ENCODE measurements at places on chromosomes 3 and 15.

DNA sequence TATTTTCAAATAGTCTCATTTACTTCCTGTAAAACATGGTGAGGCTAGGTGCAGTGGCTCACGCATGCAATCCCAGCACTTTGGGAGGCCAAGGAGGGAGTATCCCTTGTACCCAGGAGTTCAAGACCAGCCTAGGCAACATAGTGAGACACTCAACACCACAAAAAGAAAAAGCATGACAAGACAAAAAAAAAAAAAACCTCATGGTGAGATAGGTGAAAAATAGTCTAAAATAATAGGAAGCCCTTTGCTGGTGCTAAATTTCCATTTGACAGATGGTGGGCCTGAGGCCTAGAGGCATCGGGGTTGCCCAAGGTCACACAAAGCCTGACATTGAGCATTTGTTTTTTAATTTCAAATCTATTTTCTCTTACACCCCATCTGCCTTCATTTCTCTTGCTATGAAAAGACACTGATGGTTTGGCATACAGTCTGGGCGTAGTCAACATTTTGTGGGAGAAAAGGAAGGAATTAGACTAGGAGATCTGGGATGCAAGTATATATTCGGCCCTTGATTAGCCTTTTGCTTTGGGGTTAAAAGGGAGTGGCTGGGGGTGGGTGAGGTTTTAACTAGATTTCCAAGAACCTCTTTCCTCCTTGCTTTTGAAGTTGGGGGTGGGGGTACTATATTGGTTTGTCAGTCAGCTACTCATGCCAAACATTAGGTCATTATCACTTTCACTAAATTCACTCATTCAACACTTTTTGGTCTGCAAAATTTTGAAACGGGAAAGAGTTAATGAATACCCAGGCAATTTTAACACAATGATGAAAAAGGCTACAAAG is 11.3 kb downstream of the RAB8B start:
- no peak for DNase-seq

GRCh38 chr3:71442652-71443042 is 140.9 kb downstream of the FOXP1 start:
- DNase-seq: no peak

DNA sequence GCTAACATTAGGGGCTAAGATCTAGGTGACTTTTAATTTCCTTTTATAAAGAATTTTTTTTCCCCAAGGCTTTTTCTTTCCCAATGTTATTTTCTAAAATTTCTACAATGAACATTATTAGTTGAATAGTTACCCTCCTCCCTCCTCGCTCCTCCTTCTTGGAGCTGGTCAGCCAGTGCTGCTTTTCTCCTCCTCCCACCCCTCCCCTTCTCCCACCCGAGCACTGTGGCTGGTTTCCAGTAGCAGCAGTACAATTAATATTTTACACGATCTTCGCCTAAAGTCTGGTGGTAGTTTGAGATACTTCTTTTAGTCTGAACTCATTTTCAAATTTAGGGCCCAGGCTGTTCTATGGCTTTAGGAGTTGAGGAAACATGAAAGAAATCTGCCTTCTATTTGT is 41.6 kb downstream of the EEFSEC start:
- no peak for DNase-seq

DNA sequence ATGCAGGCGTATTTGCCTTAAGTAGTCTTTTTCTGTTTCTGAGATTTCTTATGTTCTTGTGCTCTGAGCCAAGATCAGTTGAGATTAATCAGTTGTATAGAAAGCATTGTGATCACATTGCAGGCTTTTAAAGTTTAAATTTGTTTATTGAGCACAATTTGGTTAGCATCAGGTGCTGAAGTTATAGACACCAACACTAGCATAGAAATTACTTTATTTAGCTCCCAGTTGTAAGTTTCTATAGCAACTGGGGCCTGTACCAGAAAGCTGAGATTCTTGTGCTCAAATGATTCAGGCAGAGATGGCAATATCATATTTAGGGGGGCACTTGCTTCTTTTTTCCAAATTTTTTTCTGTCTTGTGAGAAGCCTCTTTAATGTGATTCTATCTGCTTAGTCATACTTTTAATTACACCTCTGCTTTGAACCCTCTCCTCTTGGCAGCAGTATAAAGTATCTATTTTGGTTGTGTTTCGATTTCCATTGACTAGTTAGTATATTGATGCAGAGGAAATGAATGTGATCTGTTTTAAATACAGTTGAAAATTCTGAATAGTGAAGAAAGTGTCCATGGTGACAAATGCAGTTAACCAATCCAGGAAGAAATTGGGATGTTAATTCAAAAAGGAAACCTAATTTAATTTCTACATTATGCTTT is 241.7 kb upstream of the GBE1 start:
- no peak for DNase-seq

- DNase-seq: no peak
Measured at GRCh38 chr3:104582092-104582491, 784.6 kb upstream of the ALCAM start.

DNA sequence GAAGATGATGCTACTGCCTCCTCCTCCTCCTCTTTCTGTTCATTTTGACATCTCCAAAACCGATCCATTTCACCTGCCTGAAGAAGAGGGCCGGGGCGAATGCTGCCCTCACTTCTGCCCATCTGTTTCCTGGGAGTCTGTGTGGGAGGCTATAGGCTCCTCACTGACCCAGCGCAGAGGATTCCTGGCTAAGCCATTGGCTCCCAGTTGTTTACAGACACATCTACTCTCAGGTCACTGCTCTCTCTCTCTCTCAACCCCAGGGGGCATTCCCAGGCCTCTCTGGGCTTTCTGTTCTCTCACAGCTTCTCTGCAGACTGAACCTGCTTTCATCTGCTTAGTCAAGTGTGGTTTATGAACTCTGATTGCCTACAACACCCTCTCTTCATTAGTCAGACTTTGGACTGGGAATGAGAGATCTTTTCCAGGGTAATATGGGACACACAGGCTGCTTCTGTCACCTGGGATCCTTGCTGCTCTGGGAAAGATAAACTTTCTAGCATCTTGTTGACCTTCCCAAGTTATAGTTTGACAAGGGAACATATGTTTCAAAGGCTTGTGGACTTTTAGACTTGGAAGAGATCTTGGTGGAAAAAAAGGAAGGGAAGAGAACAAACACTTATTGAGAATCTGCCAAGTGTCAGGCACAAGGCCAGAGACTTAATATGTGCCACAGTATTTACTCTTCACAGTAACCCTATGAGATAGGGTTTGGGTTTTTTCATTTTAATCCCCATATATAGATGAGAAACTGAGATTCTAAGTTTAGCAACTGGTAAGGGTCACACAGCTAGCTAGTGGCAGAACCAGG is 30.2 kb upstream of the USP3 start:
- DNase-seq: peak; percentile 55

GRCh38 chr3:32482693-32483092 is 20.0 kb downstream of the CMTM6 start:
- no peak for DNase-seq

DNA sequence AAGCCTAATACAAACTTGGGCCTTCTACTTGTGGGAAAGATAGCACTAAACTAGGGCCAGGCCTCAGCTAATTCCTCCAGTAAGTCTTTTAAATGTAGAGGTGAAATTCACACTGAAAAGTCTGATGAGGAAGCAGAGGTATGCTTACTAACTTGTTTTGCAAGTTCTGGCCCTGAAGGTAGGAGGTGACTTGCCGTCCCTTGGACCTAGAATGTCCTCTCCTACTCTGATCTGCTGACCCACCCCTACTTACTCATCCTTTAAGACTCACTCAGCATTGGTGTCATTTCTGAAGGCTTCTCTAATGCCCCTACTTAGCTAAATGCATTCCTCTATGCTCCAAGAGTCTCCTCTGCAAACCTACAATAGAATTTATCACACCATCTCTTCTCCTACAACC is 19.4 kb downstream of the RIOX2 start:
- DNase-seq: no peak

GRCh38 chr15:70539409-70539808 is 223.9 kb downstream of the UACA start:
- DNase-seq: no peak

DNA sequence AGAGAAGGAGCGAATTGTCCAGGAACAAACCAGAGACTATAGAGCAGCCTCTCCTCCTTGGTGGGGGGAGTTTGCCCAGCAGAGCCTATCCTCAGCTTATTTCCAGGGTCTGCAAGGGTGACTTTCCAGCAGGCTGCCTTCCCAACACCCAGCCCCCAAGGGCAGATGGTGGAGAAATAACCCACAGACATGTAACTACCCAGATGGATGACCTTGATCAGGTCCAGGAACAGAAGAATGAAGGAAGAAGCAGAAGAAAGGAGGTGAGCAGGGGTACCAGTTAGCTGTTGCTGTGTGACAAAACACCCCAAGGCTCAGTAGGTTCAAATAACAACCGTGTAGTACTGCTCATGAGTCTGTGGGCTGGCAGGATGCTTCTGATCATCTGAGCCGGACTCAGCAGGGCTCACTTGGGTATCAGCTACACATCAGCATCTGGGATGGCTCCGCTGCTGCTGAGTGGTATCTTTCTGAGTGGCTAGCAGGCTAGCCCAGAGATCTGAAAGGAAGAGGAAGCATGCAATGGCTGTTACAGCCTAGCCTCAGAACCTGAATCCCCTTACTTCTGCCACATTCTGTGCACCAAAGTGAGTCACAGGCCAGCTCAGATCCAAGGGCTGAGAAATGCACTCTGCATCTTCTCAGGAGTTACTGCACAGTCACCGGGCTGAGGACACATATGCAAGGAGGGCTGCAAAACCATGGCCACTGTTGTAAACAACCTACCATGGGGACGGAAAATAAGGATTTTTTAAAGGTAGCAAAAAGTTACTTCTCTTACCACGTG is 22.2 kb upstream of the TXNRD3 start:
- DNase-seq: no peak

GRCh38 chr3:127535901-127536829 is 54.4 kb downstream of the TPRA1 start:
- no peak for DNase-seq

GRCh38 chr15:85768595-85769168 is 26.0 kb downstream of the KLHL25 start:
- DNase-seq: no peak

DNA sequence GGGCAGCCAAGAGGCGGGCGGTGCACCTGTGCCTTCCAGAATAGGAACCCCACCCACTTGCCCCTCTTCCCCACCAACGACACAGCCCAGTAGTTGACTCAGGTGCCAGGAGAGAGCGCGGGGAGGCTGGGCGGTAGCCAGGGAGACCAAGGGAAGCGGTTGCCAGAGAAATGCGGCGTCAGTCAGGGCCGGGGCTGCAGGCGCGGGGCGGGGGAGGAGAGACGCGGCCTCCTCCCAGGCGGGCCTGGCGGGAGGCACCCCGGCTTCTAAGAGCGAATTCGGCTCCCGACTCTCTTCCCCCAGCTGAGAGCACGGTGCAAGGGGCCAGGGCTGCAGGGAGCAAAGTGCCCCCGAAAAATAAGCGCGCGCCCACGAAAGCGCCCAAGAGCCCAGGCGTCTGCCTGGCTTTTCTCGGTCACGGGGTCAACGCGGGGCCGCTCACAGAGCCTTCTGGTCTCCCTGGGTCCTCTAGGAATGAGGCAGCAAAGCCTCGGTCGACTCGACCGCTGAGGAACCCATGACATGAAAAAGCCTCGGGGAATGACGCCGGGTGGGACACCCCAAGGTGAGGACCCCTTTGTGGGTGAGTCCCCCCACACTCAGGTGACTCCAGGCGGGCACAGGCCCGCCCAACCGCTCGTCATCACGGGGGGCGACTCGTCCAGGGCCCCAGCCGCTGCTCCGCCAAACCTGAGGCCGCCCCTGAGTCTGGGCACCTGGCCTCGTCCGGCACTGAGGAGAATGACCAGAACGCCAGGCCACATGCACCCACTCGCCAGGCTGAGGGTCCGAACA is 716 bp downstream of the CPEB1 start:
- no peak for DNase-seq

- no peak for DNase-seq
Measured at GRCh38 chr3:128683957-128684356, 33.3 kb upstream of the RPN1 start.

DNA sequence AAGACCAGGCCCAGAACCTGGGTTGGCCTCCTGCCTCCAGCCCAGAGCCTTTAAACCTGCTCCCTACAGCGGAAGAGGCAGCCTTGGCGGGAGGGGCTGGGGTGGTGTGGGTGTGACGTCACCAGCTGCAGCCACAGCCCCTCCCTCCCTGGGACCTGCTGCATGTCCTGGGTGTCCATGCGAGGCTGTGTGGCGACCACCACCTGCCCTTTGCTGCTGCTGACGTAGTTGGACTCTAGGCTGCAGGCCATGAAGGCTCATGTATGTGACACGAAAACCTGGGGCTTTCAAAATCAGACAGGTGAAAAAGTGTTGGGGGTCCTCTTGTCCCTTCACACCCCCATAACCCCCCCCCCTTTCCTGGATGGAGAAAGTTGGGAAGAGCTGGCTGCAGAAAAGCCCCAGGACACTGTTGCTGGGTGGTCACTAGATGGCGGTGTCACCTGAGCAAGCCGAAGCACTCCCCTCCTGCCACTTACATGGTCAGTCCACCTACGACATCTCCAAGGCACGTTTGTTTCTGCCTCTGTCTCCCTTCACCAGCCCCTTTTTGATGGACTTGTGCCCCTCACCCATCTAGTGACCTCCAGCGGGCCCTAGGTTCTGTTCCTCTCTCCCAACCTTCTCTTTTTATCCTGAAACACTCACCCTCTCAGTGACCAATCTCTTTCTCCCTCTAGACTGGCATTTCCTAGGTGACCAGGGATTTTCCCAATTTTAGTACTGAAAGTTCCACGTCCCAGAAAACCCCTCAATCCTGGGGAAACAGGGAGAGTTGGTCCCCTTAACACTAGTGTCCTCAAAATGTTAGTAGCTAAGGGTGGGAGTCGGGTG is 35.2 kb downstream of the SLC6A20 start:
- DNase-seq: peak; percentile 91

- no peak for DNase-seq
Measured at GRCh38 chr3:195135917-195136316, 135.0 kb downstream of the XXYLT1 start.

GRCh38 chr15:66017792-66018487 is 148.6 kb downstream of the RAB11A start:
- no peak for DNase-seq

GRCh38 chr3:152375546-152375945 is 106.8 kb downstream of the MBNL1 start:
- DNase-seq: no peak

- DNase-seq: no peak
Measured at GRCh38 chr3:52172262-52172757, 18.1 kb upstream of the POC1A start.
